ENCODE measurements at places on chromosomes 2 and 18. TPM values are rescaled to one million over a fixed set of nuclear protein-coding genes. Genes with fewer than 3 reads are reported as not detected.

Gene CNDP1
- not detected for total RNA-seq

Gene TUBA3E
- not detected for total RNA-seq

Gene C18orf63
- total RNA-seq = not detected

Gene CD207
- total RNA-seq = under 0.01 TPM

Gene PDCD1
- not detected for total RNA-seq

Gene GGCX
- 28.2 TPM for total RNA-seq

Gene TEX44
- total RNA-seq = not detected

Gene MSTN
- not detected for total RNA-seq

Gene ABHD1
- total RNA-seq = under 0.01 TPM

Gene UGT1A8
- not detected for total RNA-seq

Gene ANTXR1
- total RNA-seq = 18.4 TPM

Gene APCDD1
- total RNA-seq = under 0.01 TPM

Gene QPCT
- total RNA-seq = 16.7 TPM

Gene SERPINB2
- total RNA-seq = 30.7 TPM
